ENCODE measurements at places on chromosomes 4 and X.

- H3K4me1 ChIP-seq, result no peaks in the 10 kb centered on the region
- no peak overlapping the region for H3K4me3 ChIP-seq
- H3K27ac ChIP-seq, result no peak overlapping the region
These were observed 33.0 kb downstream of the HDX start for GRCh38 chrX:84469226-84469625.

GRCh38 chr4:41465146-41465761, 72.7 kb upstream of the LIMCH1 start:
- DNase-seq, result no peak
- H3K4me1 ChIP-seq, result peaks cover 7% of the 10 kb centered on the region
- no peak overlapping the region for H3K27ac ChIP-seq
- H3K4me3 ChIP-seq, result no peak overlapping the region
- H3K36me3 ChIP-seq, result no peaks in the 10 kb centered on the region
- H3K27me3 ChIP-seq, result no peaks in the 10 kb centered on the region

DNA sequence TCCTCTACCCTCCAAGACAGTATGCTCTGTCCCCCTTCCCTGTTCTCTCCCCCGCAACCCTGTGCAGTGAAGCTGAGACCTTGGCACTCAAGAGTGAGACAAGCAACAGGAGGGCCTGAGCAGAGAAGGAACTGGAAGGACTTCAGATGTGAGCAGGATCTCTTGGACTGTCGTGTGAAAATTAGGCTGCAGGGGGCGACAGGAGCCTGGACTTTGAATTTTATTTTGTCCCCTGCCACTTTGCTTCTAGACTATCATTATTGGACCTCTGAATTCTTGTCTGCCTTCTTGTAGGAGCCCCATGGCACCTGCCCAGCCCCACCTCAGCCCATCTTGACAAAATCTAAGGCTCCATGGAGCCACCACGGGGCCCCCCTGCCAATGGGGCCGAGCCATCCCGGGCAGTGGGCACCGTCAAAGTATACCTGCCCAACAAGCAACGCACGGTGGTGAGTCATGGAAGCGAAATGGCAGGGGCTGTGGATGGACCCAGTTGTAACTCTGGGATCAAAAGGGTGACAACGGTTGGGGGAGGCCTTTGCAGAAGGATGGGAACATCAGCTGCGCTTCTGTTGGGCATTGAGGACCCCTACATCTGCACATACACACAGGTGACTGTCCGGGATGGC, 1.7 kb downstream of the ARAF start:
- no peak overlapping the region for H3K27ac ChIP-seq
- no peak for DNase-seq
- peaks cover 12% of the 10 kb centered on the region for H3K4me1 ChIP-seq
- peaks cover 42% of the 10 kb centered on the region for H3K36me3 ChIP-seq

- H3K27ac ChIP-seq, result peak overlapping the region; percentile 92
- H3K27me3 ChIP-seq, result no peaks in the 10 kb centered on the region
- no peak for DNase-seq
- no peaks in the 10 kb centered on the region for H3K4me1 ChIP-seq
- H3K4me3 ChIP-seq, result peak overlapping the region; percentile 90
These were observed 689 bp upstream of the OGT start for GRCh38 chrX:71532078-71532752.

DNA sequence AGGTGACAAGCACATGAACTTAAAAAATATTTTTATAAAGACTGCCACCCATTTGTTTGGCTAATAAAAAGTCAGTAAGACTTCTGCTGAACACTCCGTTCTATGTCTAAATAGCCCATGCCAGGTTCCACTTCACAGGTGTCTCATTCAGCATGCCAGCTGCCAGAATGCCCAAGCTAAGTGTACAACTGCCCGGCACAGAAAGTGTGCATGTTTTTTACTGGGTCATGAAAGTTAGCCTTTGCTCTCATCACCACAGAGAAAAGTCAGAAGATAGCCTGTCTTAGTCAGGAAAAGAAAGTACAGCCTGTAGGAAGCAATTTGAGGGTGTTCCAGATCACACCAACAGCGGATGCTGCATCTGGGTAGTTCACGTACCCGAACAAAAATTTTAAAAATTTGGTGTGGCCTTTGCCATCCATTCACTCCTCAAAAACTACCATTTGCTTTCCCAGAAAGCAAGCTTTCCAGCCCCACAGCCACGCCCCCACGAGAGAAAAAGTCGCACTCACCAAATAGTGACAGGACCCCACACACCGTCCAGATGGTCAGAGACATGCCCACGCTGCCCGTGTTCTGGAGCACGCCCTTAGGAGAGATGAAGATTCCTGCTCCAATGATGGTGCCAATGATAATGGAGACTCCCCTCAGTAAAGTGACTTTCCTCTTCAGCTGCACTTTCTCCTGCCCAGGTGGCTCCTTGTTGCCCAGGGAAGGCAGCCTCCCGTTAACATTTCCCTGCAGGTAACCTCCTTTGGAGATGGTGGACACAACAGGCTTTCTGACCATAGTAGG, 671 bp downstream of the SLC7A11 start:
- no peak for DNase-seq
- peaks cover 16% of the 10 kb centered on the region for H3K4me1 ChIP-seq
- H3K36me3 ChIP-seq, result no peaks in the 10 kb centered on the region
- H3K27me3 ChIP-seq, result no peaks in the 10 kb centered on the region
- peak overlapping the region; percentile 40 for H3K4me3 ChIP-seq

DNA sequence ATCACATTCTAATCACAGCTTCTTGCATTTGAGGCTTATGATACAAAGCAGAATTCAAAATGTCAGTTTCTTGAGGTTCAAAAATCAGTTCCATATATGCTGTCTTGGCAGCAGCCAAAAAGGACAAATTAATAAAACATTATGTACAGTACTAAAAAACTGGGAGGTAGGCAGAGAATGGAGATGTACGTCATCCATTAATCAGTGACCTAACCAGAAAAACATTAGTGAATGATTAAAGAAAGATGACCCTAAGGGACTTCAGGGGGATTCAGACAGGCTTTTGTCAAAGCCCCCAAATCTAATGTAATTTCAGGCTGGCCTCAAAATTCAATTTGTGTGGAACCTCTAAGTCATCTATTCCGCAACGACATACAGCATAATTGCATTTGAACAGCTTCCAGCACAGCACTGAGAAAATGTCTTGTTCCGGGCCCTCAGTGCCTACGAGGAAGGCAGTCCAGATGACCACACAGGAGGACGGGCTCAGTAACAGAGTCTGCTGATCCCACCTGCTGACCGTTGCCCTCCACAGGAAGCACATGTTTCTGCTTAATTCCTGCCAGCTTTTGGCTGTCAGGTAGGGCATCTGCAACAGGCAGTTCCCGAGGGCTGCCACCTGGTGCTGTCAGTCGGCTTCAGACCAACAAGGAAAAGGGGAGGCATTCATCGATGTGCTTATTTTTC, 83.8 kb upstream of the HHIP start:
- no peak overlapping the region for H3K4me3 ChIP-seq
- H3K27me3 ChIP-seq, result no peaks in the 10 kb centered on the region
- H3K27ac ChIP-seq, result no peak overlapping the region
- DNase-seq, result no peak
- no peaks in the 10 kb centered on the region for H3K4me1 ChIP-seq

DNA sequence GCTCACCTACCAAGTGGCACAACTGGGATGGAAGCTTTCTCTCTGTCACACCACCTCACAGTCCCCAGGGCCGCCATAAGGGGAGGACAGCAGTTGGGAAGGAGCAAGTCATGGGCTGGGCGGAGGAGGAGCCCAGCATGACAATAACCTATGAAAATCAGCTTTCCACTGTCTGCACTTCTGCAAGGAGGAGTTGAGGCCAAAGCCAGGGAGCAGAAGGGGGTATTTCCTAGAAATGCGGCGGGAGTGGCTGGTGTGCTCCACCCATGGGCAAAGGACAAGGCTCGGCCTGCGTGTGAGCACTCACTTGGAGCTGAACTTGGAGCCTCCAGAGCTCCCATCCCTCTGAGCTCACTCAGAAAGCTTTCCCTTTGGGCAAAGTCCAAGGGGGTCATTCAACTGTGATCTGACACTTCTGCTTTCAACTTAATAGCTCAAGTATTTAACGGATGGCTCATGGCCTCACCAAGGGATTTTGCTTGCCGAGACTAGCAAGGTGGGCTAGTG, 18.5 kb downstream of the APLN start:
- no peak for DNase-seq
- no peak overlapping the region for H3K27ac ChIP-seq

DNA sequence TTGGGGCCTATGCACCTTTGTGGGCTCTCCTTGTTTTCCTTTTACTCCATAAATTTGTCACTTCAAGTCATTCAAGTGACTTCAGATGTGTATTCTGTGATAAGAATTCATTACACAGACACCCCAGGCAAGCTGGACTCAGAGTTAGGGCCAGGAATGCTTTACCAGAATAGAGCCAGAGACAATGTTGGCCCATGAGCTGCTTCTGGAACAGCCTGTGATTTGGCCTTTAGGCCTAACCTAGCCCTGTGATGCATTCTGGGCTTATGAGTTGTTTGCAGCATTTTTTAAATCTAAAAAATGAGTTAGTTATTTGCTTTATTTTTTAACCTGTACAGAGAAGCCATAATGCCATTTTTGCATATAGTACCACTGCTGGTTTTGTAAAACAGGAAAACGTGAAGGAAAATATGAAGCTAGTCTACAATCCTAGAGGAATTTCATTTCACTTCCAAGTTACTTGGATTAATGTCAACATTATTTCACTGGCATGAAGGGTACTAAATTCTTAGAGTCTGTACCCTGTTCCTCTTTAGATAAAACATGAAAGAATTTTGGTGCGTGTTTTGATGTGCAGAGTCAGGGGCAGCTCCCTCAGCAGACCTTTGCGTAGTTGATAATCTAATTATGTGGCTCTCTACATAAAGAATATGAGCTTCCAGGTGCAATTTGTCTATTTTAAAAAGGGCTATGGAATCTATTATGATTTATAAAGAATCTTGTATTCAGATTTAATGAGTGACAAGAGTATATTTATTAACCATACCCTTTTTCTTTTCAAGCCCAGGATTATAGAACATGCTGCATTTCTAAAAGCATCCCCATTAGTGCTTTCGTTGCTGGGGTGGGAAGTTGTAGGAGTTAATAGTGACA, 84.7 kb downstream of the ARHGAP10 start:
- H3K27me3 ChIP-seq, result no peaks in the 10 kb centered on the region
- H3K27ac ChIP-seq, result peak overlapping the region; percentile 84
- H3K4me1 ChIP-seq, result no peaks in the 10 kb centered on the region
- no peaks in the 10 kb centered on the region for H3K36me3 ChIP-seq
- peak; percentile 65 for DNase-seq

GRCh38 chr4:120858776-120859175, 63.8 kb downstream of the PRDM5 start:
- DNase-seq, result no peak
- H3K27me3 ChIP-seq, result no peaks in the 10 kb centered on the region
- H3K4me1 ChIP-seq, result no peaks in the 10 kb centered on the region
- no peaks in the 10 kb centered on the region for H3K36me3 ChIP-seq

DNA sequence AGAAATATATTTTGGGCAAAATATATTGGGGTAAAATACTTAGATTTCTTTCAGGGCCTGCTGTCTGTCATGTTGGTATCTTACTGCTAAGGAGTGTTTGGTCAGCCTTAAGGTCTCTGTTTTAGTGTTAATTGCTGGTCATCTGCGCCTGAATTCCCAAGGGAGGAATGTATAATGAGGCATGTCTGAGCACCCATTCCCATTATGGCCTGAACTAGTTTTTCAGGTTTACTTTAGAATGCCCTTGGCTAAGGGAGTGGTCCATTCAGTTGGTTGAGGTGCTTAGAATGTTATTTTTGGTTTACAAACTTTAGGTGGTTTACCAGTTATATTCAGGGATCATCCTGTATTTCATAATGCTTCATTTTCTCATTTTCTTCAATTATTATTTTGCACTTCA, 125.9 kb downstream of the CFAP299 start:
- H3K36me3 ChIP-seq, result no peaks in the 10 kb centered on the region
- H3K4me1 ChIP-seq, result no peaks in the 10 kb centered on the region
- no peak overlapping the region for H3K27ac ChIP-seq
- no peak for DNase-seq
- H3K4me3 ChIP-seq, result no peak overlapping the region
- H3K27me3 ChIP-seq, result no peaks in the 10 kb centered on the region

- no peak overlapping the region for H3K4me3 ChIP-seq
- H3K27ac ChIP-seq, result no peak overlapping the region
- no peaks in the 10 kb centered on the region for H3K36me3 ChIP-seq
- H3K4me1 ChIP-seq, result no peaks in the 10 kb centered on the region
- H3K27me3 ChIP-seq, result no peaks in the 10 kb centered on the region
These were observed 72.7 kb downstream of the EFNB1 start for GRCh38 chrX:68901519-68901918.

DNA sequence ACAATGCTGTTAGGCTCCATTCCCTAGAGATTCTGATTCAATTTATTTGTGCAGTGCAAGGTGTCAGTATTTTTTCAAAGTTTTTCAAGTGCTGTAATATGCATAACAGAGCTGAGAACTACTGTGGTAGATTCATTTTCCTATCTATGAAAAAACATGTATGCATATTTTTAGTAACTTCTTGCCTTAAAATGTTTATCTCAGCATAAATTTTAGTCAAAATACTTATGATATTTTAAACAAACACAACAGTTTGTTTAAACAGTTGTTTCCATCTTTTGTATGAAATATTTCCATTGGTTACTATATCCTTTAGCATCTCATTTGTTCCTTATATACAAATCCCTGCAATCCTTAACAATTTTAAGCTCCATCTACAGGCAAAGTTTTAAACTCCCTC, 624.8 kb upstream of the ADGRL3 start:
- H3K27me3 ChIP-seq, result no peaks in the 10 kb centered on the region
- no peaks in the 10 kb centered on the region for H3K4me1 ChIP-seq
- H3K36me3 ChIP-seq, result no peaks in the 10 kb centered on the region

- no peak for DNase-seq
- no peaks in the 10 kb centered on the region for H3K4me1 ChIP-seq
- no peak overlapping the region for H3K27ac ChIP-seq
These were observed 43.6 kb upstream of the KIT start for GRCh38 chr4:54614149-54614548.

- H3K36me3 ChIP-seq, result no peaks in the 10 kb centered on the region
- DNase-seq, result no peak
- no peak overlapping the region for H3K4me3 ChIP-seq
- no peaks in the 10 kb centered on the region for H3K27me3 ChIP-seq
- H3K4me1 ChIP-seq, result no peaks in the 10 kb centered on the region
These were observed 68.6 kb downstream of the CHST7 start for GRCh38 chrX:46642145-46642544.

GRCh38 chrX:31092476-31092875, 20.6 kb upstream of the FTHL17 start:
- H3K4me3 ChIP-seq, result no peak overlapping the region
- no peaks in the 10 kb centered on the region for H3K4me1 ChIP-seq

- no peak overlapping the region for H3K4me3 ChIP-seq
- H3K36me3 ChIP-seq, result no peaks in the 10 kb centered on the region
- no peaks in the 10 kb centered on the region for H3K4me1 ChIP-seq
- H3K27me3 ChIP-seq, result no peaks in the 10 kb centered on the region
- H3K27ac ChIP-seq, result no peak overlapping the region
These were observed 109.2 kb upstream of the IGFBP7 start for GRCh38 chr4:57219431-57219830.

Data from tibial artery (tissue), 4 donors.